Left kidney (tissue), 8 donors: ENCODE measurements at places on chromosomes 1 and 21. TPM values are rescaled to one million over a fixed set of nuclear protein-coding genes. Genes with fewer than 3 reads are reported as not detected.

SYT6 gene
- polyA plus RNA-seq, result 2.3 TPM

TCHH gene
- 0.05 TPM for polyA plus RNA-seq

LSM10 gene
- polyA plus RNA-seq, result 20.3 TPM

SPOCD1 gene
- 0.45 TPM for polyA plus RNA-seq

SFN gene
- polyA plus RNA-seq, result 0.55 TPM

DEGS1 gene
- polyA plus RNA-seq, result 53.0 TPM

GPR153 gene
- polyA plus RNA-seq, result 5.8 TPM

STXBP3 gene
- 85.0 TPM for polyA plus RNA-seq

NPHP4 gene
- 12.9 TPM for polyA plus RNA-seq

ERG gene
- 17.4 TPM for polyA plus RNA-seq

BEND5 gene
- polyA plus RNA-seq, result 27.4 TPM

DNA sequence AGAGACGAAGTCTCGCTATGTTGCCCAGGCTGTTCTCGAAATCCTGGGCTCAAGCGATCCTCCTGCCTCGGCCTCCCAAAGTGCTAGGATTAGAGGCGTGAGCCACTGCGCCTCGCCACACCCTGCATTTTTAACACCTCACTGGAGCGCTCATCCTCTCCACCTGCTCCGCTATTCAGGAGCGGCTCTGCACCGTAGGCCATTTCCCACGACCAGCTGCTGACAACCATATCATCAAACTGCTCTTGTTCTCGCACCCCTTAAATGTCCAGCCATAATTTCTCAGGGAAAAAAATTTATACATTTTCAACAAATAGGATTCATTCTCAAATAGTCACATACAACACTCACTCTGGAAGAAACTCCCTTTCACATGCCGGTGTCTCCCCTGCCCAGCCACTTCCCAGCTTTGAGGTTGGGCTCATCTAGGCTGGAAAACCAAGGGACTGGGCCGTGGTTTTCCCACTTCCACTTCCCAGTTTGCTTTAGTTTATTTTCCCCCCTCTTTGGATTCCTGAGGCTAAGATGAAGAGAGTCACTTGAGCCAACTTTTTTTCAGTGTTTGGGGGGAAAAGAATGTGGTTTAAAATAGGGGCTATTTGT, 639 bp upstream of the IPO9 start:
- DNase-seq, result no peak

GRCh38 chr21:38337793-38338192, 81.0 kb downstream of the KCNJ15 start:
- no peak for DNase-seq

DNA sequence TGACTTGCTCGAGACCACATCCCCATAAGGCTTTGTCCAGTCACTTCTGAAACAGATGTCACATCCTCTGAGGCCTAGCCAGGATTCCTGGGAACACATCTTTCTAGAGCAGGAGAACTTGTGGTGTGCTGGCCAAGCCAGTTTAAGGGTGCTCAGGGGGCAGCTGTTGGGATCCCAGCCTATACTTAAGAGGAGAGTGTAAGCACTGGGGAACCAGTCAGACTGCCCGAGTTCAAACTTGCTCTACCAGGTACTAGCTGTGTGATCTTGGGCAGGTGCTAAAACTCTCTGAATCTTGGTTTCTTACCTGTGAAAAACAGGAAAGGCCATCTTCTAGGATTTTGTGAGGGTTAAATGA, 15.6 kb upstream of the LY9 start:
- DNase-seq, result no peak

- DNase-seq, result no peak
Measured at GRCh38 chr1:237591353-237591752, 299.4 kb downstream of the ZP4 start.

DNA sequence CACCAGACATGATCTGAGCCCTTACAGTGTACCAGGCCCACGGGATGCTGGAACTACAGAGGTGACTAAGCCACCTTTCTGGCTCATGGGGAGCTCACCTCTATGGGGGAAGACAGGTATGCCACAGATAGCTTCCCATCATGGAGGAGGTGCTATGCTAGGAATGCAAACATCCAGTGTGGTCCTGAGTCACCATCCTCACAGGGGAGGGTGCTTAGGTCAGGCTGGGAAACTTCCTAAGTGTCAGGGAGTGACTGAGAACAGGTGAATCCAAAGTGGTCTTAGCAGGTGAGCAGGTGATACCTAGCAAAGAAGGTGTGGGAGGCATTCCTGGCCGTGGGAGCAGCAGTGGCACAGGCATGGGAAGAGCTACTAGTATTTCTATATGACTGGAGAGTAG, 8.6 kb upstream of the RASSF5 start:
- DNase-seq, result no peak

- no peak for DNase-seq
Measured at GRCh38 chr1:99268021-99268420, 3.7 kb downstream of the PLPPR4 start.

GRCh38 chr1:59730759-59731478, 83.8 kb upstream of the HOOK1 start:
- no peak for DNase-seq

DNA sequence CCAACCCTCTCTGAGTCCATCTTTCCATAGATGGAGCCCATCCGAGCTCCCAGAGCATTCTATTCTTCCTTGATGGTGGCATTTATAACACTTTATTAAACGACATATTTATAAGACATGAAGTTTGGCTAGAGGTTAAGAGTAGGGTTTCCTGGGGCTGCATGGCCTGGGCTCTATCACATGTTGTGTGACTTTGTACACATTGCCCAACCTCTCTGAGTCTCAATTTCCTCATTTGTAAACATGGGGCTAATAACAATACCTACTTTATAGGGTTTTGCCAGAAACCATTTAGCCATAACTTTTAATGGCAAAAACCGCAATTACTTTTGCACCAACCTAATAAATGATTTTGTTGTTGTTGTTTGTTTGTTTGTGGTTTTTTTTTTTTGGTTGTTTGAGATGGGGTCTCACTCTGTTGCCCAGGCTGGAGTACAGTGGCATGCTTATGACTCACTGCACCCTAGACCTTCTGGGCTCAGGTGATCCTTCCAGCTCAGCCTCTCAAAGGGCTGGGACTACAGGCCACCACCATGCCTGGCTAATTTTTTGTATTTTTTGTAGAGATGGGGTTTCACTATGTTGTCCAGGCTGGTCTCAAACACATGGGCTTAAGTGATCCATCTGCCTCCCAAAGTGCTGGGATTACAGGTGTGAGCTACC, 13.9 kb upstream of the ASAP3 start:
- DNase-seq, result no peak

DNA sequence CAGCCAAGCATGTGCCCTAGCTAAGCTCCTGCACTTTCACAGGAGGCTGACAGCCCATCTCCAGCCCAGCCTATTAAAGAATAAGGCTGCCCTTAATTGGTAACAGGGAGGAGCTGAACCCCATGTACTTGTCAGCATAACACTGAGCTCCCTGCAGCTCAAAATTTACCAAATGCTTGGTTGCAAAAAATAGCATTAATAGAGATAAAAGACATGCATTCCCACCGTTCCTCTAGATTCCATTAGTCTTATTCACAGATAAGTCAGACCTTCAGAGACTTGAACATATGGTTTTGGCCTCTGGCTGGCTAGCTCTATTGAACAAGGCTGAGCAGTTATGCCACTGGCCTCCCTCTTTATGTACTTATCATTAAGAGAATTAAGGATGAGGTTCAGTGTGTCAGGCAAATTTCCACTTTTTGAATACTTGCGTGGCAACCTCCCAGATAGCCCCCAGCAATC, 29.2 kb downstream of the OLFML3 start:
- no peak for DNase-seq

DNA sequence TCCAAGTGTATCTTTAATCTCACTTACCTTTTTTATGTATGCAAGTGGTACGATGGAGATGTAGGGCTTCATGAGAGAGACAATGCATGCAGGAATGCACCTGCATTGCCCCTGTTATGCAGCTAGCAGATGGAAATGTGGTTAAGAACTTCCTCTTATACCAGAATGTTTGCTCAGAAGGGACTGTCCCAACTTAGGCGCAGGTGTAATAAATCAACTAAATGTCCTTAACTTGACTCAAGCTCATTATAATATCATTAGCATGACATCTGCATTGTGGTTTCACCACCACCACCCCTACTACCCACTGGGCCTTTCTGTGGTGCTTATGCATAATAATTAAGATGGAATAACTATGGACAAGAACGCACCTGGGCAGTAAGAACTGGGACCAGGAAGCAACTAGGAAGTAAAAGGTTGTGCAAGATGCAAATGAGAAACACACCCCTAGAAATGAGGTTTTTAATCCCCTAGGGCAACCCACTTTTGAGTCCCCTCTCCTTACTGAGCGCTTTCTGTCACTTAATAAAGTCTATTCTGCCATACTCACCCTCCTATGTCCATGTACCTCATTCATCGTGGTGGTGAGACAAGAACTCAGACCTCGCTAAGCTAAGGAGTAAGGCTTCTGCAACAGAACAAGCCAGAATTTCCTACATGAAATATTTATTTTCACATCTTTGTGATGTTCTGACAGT, 1103.3 kb upstream of the B3GALT2 start:
- no peak for DNase-seq

- peak; percentile 30 for DNase-seq
Measured at GRCh38 chr21:16082038-16082816, 352.4 kb downstream of the USP25 start.

DNA sequence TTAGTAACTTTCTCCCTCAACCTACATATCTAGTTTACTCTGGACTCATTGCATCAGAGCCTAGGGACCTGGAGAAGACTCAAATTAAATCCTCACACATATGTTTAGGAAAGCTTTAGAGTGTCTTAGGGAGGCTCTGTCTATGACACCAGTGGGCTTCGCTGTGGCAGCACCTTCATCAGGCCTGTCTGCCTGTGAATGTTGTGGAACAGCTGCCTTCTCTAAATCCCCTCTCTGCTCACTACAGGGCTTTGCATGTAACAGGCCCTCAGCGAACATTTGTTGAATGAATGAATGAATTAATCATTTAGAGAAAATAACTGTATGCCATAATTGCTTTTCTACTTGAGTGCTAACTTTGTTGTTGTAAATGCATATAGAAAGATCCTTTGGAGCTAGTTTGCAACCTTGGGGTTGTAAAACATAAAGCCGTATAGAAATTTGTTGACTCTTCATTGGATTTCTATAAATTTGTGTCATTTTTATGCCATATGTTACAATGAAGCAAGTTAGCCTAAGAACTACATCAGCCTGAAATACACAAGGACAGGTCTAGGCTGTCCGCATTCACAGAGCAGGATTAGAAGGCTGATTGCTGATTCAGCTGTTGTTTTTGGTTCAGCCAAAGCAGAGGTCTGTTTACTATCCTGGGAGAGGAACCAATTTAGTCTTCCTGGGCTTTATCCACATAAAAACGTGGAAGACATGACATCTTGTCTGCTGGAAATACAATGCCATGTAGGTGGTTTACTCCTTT, 238.0 kb downstream of the ASTN1 start:
- peak; percentile 8 for DNase-seq

DNA sequence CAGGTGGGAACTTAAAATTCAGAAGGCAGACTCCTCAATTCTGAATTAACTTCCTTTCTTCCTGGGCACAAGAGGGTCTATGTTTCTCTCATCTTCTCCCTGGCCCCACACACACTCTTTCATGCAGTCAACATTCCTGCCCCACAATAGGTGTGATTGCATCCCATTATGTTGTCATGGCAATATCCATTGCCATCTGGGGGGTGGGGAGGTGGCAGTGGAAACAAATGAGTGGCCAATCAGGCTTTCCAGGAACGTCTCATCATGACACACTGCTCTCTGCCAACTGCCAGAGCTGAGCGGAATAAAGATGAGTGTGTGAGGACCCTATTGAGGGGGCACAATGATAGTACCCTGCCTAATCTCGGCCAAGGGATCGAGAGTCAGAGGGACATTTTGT, 80.4 kb downstream of the KCND3 start:
- DNase-seq, result no peak

GRCh38 chr1:62494137-62494536, 57.3 kb downstream of the USP1 start:
- DNase-seq, result no peak

- DNase-seq, result no peak
Measured at GRCh38 chr21:15197696-15198095, 132.9 kb upstream of the NRIP1 start.

DNA sequence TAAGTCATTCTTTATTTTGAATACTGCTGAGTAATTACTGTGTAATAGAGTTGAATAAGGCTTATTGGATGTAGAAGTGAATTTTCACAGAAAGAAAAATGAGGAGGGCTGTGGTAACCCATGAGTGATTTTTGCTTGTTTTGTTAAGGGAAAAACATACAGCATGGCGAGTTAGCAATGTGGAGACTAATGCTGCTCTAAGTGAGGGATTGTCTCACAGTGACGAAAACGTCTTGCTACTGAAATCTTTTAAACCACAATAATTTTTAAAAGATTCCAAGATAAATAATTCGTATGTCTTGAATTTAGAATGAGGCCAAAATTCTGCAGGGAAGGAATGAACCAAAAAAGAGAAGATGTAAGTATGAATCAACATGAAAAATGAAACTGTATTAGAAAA, 16.2 kb upstream of the PLA2G4A start:
- DNase-seq, result no peak

DNA sequence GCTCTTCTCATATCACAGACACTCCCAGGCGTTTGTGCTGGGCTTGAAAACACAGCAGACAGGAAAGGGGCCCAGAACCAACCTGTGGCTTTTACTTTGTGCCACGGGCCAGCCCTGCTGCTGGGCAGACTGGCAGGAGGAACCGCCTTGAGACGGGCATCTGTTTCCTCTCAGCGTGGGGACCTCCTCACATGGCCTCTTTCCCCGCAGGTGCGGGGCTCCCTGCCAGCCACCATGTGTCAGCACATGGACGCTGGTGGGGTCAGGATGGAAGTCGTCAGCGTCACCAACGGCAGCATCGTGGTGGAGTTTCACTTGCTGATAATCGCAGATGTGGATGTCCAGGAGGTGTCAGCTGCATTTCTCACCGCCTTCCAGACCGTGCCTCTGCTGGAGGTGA, 47.8 kb downstream of the UMODL1 start:
- DNase-seq, result no peak

GRCh38 chr21:42193131-42193671, 25.7 kb upstream of the ABCG1 start:
- DNase-seq, result no peak

GRCh38 chr21:35607406-35607805, 452.9 kb downstream of the SETD4 start:
- no peak for DNase-seq

DNA sequence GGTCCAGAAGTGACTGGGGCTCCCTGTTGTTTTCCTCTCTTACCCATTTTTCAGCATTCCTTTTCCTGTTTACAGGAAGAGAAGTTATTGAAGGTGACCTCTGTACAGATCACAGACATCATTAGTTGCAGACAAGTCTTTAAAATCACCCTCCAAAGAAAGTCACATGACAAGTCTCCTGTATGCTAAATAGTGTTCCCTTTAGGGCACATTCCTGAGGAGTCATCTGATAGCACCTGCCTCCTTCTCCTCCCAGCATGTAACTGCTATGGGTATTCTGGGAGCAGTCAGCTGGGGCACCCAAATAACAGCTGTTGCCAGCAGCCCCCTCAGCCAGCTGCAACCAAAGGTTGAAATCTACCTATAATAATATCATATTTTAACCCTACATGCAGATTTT, 200.6 kb downstream of the PTGER3 start:
- DNase-seq, result no peak
